Naive thymus-derived CD4-positive, alpha-beta T cell (primary cell): ENCODE measurements at places on chromosomes 5 and 9. TPM values are rescaled to one million over a fixed set of nuclear protein-coding genes. Genes with fewer than 3 reads are reported as not detected.

FCN2 gene
- total RNA-seq: not detected

TXNDC8 gene
- not detected for total RNA-seq

AGPAT2 gene
- 19.2 TPM for total RNA-seq

PLAC8L1 gene
- total RNA-seq: 1.1 TPM

PCDHA4 gene
- not detected in 2 replicates for total RNA-seq

MROH2B gene
- total RNA-seq: not detected in 2 replicates

IL5 gene
- not detected for total RNA-seq

MCCC2 gene
- 39.4 and 41.0 TPM in 2 replicates for total RNA-seq

CDX1 gene
- not detected in 2 replicates for total RNA-seq

CD14 gene
- 8.8 TPM for total RNA-seq

RANBP17 gene
- 3.0 TPM for total RNA-seq

FREM1 gene
- total RNA-seq: not detected in 2 replicates

EQTN gene
- not detected for total RNA-seq

LRRC14B gene
- not detected for total RNA-seq

CDH9 gene
- total RNA-seq: not detected
